ENCODE measurements at places on chromosomes 7 and 10.

DNA sequence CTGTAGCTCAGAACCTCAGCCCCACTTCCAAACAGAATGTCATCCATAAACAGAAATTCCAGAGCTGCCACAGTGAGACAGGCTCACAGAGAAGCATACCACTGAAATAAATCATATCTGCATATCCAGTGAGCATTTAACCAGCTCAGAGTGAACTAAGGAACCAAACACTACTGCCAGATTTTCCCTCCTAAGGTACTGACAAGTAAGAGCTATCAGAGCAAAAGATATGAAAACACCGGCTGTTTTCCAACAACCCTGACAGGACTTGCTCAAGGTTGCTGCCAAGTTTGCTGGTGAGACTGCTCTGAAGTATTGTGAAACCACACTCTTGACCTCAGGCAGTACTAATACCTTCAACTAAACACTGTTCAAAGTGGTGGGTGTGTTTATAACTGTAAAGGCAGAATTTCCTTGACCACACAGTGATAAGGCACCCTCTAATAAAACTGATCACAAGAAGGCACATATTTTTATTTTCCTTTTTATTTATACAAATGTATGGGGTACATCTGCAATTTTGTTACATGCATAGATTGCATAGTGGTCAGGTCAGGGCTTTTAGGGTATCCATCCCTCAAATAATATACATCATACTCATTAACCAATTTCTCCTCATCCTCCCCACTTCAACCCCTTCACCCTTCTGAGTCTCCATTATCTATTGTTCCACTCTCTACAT is 18.3 kb downstream of the SGMS1 start:
- peak; percentile 70 for DNase-seq

DNA sequence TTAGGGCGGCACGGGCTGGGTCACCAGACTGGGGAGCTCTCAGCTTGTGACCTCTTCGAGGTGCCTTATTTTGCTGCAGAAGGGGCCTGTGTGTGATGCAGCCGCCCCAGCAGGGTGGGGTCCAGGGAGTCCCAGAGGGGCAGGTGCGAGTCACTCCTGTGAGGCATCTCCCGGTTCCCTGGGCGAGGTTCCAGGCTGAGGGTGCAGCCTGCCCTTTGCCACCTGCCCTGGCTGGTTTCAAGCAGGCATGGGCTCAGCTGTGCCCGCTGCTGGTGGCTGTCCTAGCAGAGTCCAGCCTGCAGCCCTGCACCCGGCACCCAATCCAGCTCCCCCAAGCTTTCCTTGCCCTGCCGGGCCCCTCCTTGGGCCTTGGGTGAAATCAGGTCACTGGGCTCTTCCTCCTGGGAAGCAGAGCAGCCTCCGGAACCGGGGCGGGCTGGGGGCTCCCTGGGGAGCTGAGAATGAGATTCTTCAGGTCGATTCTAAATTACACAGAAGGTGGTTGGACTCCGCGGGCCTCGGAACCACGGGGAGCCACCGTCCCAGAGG is 64.8 kb downstream of the PWWP2B start:
- no peak for DNase-seq

- no peak for DNase-seq
Measured at GRCh38 chr10:80144067-80144695, 11.7 kb downstream of the PLAC9 start.

- no peak for DNase-seq
Measured at GRCh38 chr7:138752518-138753149, 45.2 kb upstream of the TMEM213 start.

DNA sequence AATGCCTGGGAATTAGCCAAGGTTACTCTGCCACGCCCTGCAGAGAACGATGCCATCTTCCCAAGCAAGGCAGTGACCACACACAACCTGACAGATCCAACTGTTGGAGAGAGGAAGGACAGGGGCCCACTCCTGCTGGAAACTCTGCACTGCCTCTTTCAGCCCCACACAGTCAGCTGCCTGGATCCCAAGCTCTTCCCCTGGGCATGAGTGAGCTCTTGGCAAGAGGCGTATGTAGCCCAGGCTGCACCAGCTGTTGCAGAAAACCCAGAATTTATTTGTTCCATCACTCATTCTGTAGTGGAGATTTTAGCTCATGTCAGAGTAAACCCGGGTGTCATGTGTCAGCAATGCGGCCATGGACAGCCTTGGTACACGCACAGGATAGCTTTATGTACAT is 135.1 kb upstream of the TRIM24 start:
- DNase-seq, result no peak

GRCh38 chr7:46897381-46897780 is 684.5 kb downstream of the TNS3 start:
- DNase-seq, result no peak

- DNase-seq, result no peak
Measured at GRCh38 chr10:19825700-19826099, 9.5 kb downstream of the PLXDC2 start.

DNA sequence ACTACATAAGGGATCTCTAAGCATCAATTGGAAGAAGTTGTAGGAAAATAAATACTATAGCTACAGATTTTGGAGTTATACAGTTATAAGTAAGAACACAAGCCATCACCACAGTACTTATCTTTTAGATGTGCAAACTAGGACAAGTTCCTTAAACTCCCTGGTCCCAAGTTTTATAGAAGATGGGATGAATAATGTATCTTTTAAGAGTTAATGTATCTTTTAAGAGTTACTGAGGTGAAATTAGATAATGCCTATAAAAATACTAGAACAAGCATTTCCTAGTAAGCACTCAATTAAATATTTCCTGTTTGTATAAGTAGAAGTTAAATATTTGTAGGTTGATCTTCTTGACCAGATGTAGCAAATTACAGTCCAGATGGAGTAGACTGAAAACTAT is 56.8 kb downstream of the SEMA3A start:
- DNase-seq, result no peak

GRCh38 chr10:48545462-48546145 is 59.3 kb downstream of the ARHGAP22 start:
- DNase-seq, result no peak

DNA sequence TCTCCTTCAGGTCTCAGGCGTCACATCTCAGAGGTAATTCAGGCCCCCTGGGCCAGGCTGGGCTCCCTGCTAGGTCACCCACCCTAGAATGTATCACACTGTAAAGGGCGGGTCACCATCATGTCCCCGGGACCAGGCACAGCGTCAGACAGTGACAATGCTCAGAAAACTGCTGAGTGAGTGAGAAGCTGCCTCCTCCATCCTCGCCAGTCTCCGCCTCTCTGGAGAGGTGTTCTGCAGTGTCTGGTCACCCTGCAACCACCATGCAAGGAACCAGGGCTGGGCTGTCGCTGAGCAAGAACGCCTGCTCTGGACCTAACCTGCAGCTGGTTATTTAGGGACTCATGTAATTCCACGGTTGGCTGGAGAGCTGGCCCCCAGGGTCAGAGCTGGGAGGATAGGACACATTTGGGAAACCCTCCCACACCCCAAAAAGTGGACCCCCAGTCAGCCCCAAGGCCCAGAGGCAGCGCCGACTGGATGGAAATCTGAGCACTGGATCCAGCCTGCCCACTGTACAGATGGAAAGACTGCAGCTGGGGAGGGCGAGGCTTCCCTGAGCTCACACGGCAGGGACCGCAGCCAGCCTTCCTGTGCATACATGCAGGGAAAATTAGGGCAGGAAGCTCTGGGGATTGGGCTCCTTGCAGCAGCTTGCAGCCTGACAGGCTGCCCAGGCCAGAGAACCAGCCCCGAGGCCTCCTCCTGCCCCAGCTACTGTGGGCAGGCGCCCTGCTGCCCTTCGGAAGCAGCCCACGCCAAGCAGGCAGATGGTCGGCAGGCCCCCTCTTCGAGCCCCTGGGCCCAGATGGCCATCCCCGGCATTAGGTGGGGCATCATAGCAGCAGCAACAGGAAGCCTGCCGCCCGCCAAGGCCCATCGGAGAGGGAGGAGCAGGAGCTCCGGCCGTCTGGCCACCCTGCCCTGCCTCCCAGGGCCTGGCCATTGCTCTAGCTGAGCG is 105.4 kb upstream of the ZMIZ1 start:
- no peak for DNase-seq

- DNase-seq, result no peak
Measured at GRCh38 chr7:142870566-142871259, 14.8 kb downstream of the TRPV6 start.

GRCh38 chr10:49160110-49160509 is 26.3 kb upstream of the FAM170B start:
- DNase-seq, result no peak

GRCh38 chr7:138247568-138248333 is 171.5 kb downstream of the AKR1D1 start:
- DNase-seq, result no peak

GRCh38 chr7:74430961-74431466 is 22.7 kb upstream of the GTF2IRD1 start:
- DNase-seq, result no peak

DNA sequence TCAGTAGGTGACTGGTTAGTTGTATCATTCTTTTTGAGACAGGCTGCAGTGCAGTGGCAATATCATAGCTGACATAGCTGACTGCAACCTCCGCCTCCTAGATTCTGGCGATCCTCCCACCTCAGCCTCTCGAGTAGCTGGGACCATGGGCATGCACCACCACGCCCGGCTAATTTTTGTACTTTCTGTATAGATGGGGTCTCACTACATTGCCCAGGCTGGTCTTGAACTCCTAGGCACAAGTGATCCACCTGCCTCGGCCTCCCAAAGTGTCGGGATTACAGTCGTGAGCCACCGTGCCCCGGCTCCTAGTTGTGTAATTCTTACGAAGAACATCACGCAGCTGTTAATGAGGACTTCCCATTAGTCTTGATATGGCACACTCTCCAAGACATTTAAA is 123.4 kb upstream of the VKORC1L1 start:
- no peak for DNase-seq

GRCh38 chr10:35505241-35505873 is 99.8 kb upstream of the GJD4 start:
- DNase-seq, result no peak

GRCh38 chr7:137980308-137980707 is 21.6 kb downstream of the CREB3L2 start:
- no peak for DNase-seq

DNA sequence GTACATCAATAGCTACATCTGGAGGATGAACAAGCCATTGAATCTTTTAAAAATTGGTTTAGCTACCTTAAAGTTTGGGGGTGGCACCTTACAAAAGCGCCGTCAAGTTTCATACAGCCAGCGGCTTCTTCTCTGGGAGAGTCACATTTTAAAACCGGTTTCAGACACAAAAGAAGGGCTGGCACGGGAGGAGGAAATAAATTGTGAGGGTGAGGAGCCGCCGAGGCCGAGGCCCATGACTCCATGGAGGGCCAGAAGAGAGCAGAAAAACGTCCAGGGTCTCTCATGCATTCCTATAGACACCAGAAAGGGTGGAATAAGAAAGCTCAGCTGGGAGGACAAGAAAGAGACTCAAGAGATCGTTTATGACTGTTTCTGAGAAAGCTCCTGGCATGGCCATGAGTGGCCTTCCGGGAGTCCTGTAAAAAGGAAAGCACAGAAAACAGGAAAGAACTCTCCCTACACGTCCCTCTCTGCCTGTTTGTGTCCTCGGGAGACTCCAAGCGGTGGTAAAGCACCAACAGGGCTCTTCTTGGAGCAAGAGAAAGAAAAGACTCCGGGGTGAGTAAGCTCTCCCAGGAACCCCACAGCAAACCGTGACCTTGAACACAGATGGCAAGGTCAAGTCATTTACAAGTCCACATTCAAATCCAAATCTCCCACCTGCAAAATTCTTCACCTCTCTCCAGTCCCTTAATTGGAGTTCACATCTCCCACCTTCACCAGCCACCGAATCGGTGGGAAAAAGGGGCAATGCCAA is 1.8 kb downstream of the FRAT2 start:
- no peak for DNase-seq

DNA sequence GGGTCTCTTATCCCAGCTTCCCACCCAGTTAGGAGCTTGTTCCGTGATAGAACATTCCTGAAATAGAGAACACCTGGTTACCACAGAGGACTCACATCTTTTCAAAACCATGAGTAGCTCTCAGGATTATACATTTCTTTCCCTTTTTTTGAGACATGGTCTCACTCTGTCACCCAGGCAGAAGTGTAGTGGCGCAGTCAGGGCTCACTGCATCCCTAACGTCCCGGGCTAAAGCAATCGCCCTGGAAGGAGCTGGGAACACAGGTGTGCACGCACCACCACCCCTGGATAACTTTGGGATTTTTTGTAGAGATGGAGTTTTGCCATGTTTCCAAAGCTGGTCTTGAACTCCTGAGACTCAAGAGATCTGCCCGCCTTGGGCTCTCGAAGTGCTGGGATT is 144.0 kb downstream of the RNF216 start:
- DNase-seq, result no peak

- DNase-seq, result peak; percentile 88
Measured at GRCh38 chr10:72639441-72639873, 13.6 kb upstream of the MICU1 start.

DNA sequence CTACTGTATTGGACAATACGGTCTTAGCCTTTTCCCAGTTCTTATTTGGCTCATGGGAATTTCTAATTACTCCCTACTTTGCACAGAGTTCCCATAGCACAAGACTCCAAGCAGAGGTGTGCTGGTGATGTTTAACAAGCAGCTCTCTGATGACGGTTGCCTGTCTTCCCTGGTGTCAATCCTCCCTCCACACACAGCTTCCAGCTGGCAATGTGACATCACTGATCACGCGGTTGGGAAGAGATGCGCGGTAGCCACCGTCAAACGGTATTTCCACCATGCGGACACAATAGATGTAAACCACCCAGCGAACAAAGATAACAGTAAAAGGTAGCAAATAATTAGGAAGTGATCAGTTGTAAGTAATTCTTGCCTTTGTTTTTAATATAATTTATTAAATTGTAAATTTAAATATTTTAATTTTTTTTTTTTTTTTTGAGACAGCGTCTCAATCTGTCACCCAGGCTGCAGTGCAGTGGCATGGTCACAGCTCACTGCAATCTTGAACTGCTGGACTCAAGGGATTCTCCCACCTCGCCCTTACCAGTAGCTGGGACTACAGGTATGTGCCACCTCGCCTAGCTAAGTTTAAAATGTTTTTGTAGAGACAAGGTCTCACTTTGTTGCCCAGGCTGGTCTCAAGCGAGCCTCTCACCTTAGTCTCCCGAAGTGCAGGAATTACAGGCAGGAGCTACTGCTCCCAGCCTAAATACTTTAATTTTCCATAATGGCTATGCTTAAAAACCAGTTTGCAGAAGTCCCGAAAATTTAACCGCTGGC is 36.3 kb upstream of the IL15RA start:
- no peak for DNase-seq

GRCh38 chr10:35206274-35206673 is 79.6 kb downstream of the CREM start:
- no peak for DNase-seq

GRCh38 chr7:98066934-98067507 is 39.6 kb upstream of the LMTK2 start:
- no peak for DNase-seq

DNA sequence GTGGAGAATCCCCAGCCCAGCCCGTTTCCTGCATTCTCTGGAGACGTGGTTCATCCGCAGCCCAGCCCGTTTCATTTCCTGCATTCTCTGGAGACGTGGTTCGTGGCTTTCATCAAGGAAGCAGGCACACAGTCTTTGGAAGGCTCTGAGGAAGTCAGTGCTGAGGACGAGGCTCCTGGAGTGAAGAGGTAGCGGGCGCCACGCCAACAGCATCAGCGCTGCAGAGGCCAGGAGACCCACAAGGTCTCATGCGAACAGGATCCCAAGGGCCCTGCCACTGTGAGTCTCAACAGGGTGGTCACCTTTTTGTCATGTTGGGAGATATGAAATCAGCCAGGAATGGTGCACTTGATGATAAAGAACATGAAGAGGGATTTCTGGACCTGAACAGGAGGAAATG is 12.4 kb upstream of the TCERG1L start:
- no peak for DNase-seq

GRCh38 chr7:105816954-105817615 is 59.3 kb downstream of the ATXN7L1 start:
- no peak for DNase-seq
